ENCODE measurements at places on chromosomes 4 and X. TPM values are rescaled to one million over a fixed set of nuclear protein-coding genes. Genes with fewer than 3 reads are reported as not detected.

The MAGEC1 gene
- total RNA-seq = not detected

- DNase-seq = no peak
Measured at GRCh38 chrX:8879750-8880149, 78.6 kb upstream of the FAM9A start.

The EXOC1L gene
- not detected for total RNA-seq

The AMOT gene
- total RNA-seq = 18.2 TPM

GRCh38 chr4:102345795-102346100 lies 466 bp upstream of the SLC39A8 start:
- DNase-seq = peak; percentile 45

GRCh38 chrX:40474205-40474626 lies 106.6 kb upstream of the ATP6AP2 start:
- peak; percentile 62 for DNase-seq

DNA sequence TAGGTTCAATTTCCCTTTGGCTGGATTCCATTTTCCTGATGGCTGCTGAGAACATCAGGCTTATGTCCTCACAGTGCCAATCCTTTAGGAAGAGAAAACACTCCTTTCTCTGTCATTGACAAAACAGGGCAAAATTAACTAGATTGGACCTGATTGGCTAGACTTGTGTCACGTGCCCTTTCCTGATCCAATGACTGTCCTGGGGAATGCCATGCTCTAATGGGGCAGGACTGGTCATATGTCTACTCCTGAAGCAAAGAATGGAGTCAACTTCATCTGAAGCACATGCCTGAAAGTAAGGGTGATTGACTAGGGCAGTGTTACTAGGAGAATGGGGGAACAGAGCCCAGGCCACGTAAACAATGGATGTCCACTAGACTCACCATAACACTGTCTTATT lies 220.4 kb downstream of the KDR start:
- DNase-seq = no peak

- DNase-seq = no peak
Measured at GRCh38 chr4:111991797-111992196, 153.5 kb upstream of the FAM241A start.

GRCh38 chrX:123230798-123231197 lies 46.7 kb downstream of the GRIA3 start:
- DNase-seq = no peak

The IL1RAPL1 gene
- total RNA-seq = 2.4 TPM

The MND1 gene
- total RNA-seq = 0.41 TPM

GRCh38 chr4:6802626-6803025 lies 20.1 kb downstream of the KIAA0232 start:
- no peak for DNase-seq

DNA sequence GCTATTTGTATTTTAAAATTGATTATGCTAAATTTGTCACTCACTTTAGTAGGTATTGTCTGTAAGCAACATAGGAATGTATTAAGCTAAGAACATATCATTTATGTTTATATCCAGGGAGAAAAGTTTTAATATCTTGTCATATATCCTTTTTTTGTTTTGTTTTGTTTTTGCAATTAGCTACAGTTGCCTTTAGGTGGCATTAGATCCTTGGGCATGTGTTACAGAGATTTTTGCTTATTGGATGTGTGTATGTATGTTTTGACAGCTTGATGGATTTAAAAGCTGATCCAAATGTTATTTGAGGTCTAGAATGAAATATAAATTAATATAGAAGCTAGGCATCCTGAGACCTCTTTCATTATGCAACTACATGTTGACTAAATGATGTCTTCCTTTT lies 36.1 kb upstream of the OTUD4 start:
- no peak for DNase-seq

DNA sequence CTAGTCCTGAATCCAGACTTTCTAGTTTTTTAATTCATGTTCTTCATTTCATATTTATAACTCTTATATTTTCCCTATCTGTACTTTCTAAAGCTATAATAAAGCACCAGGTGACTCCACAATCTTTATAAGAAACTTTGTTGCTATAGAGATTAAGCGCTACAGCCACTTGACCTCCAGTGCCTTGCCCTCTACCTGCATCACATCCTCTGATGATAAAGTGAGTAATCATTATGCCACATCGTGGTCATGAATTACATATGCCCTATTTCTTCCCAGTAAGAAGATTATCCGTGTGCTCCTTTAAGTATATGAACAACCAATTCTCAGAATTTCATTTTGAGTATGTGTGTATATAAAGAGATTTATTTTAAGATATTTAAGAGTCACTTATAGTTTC lies 6.8 kb upstream of the DYNLT3 start:
- no peak for DNase-seq

DNA sequence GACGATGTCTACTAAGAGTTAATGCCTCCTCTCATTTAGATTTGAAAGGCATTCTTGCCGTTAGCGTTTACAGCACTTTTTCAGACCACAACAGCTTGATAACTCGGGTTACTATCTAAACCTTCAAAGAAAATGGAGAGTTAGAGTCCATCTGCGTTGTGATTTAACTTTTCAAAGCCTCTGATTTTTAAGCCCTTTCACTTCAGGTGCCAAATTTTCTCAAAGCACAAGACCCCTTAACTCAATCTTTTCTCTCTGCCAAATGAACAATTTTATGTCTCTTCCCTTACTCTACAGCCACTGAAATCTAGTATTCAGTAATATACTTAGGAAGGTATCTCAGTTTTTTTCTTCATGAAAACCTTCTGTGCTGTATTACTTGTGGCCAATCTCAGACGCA lies 310.5 kb downstream of the TENM3 start:
- DNase-seq = no peak

GRCh38 chr4:186021461-186022167 lies 47.3 kb upstream of the TLR3 start:
- peak; percentile 63 for DNase-seq

The HERC5 gene
- 3.2 TPM for total RNA-seq

DNA sequence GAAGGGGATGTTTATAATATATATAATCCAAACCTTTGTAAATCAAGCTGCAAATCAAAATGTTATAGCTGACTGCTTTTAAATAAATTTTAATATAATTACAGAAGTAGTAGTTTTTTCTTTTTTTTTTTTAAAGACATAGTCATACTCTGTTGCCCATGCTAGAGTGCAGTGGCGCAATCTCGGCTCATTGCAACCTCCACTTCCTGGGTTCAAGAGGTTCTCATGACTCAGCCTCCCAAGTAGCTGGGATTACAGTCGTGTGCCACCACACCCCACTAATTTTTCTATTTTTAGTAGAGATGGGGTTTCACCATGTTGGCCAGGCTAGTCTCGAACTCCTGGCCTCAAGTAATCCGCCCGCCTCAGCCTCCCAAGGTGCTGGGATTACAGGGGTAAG lies 178.7 kb downstream of the FBXW7 start:
- peak; percentile 30 for DNase-seq

- no peak for DNase-seq
Measured at GRCh38 chrX:150361777-150362351, 1.3 kb upstream of the MAMLD1 start.

The TRIML1 gene
- total RNA-seq = not detected

Measured in right cardiac atrium (tissue), 5 donors.